Uterine smooth muscle cell (primary cell): ENCODE measurements at places on chromosomes 1 and 21. TPM values are rescaled to one million over a fixed set of nuclear protein-coding genes. Genes with fewer than 3 reads are reported as not detected.

Gene CFAP141
- total RNA-seq, result not detected in 2 replicates

Gene AMY1A
- total RNA-seq, result not detected in 2 replicates

Gene SYCP1
- not detected in 2 replicates for total RNA-seq

Gene AGO1
- total RNA-seq, result 13.0 and 13.7 TPM in 2 replicates

Gene MEX3A
- total RNA-seq, result 0.89 and 1.7 TPM in 2 replicates

Gene AMIGO1
- 0.77 and 2.5 TPM in 2 replicates for total RNA-seq

Gene ROR1
- 2.5 and 3.4 TPM in 2 replicates for total RNA-seq

Gene AGTRAP
- 51.0 and 59.9 TPM in 2 replicates for total RNA-seq

Gene LENEP
- total RNA-seq, result 1.00 TPM in 1 of 2 replicates, not detected in the other

Gene KRTAP19-2
- total RNA-seq, result not detected in 2 replicates

Gene DNM3
- total RNA-seq, result 1.1 and 2.1 TPM in 2 replicates

Gene ESRRG
- 0.12 and 0.22 TPM in 2 replicates for total RNA-seq

Gene DPT
- total RNA-seq, result not detected in 2 replicates

Gene SLC16A4
- total RNA-seq, result 16.6 and 47.6 TPM in 2 replicates

Gene SMCP
- 0.11 TPM in 1 of 2 replicates, not detected in the other for total RNA-seq

Gene S100A14
- 0.22 TPM in 1 of 2 replicates, not detected in the other for total RNA-seq

Gene CFHR4
- not detected in 2 replicates for total RNA-seq

Gene VANGL2
- under 0.01 TPM in 1 of 2 replicates, not detected in the other for total RNA-seq

Gene VWA5B1
- not detected in 2 replicates for total RNA-seq

Gene IGSF9
- total RNA-seq, result under 0.01 TPM in 1 of 2 replicates, not detected in the other

Gene LIN28A
- not detected in 2 replicates for total RNA-seq

Gene SIKE1
- total RNA-seq, result 49.2 and 64.1 TPM in 2 replicates

Gene OR2T35
- total RNA-seq, result not detected in 2 replicates

Gene CYP4A11
- total RNA-seq, result not detected in 2 replicates
